ENCODE measurements at places on chromosomes 2 and 18.

- no peak for DNase-seq
Observed at GRCh38 chr2:238971318-238972145, 123.6 kb downstream of the TWIST2 start.

DNA sequence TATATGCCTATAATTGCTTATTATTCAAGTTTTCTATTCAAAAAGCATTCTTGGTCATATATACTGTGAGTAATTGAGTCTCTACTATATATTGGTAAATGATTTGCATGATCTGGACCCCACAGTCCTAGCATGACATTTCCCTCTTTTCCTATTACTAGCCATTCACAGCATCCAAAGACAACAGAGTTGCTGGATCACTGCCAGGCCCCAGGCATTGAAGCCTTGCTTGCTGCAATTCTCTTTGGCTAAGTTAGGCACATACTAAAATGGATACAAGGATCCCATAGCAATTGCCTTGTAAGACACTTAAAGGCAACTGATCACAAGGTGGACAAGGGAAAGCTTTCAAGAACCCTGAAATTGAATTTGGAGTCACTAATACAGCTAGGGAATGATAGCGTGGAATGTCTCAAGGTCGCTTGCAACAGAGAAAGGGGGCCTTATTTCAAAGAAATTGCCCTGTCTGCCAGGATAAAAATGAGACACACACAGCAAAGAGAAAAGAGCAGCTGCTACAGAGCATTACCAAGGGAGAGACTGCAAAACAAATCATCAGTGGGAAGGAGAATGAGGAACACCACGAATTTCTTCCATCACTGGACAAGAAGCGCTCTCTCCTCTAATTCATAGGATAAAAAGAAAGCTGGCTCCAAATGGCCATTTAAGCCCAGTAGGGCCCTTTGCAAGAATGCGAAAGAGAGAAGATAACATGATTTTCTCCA lies 77.1 kb upstream of the EPHA4 start:
- DNase-seq = no peak

DNA sequence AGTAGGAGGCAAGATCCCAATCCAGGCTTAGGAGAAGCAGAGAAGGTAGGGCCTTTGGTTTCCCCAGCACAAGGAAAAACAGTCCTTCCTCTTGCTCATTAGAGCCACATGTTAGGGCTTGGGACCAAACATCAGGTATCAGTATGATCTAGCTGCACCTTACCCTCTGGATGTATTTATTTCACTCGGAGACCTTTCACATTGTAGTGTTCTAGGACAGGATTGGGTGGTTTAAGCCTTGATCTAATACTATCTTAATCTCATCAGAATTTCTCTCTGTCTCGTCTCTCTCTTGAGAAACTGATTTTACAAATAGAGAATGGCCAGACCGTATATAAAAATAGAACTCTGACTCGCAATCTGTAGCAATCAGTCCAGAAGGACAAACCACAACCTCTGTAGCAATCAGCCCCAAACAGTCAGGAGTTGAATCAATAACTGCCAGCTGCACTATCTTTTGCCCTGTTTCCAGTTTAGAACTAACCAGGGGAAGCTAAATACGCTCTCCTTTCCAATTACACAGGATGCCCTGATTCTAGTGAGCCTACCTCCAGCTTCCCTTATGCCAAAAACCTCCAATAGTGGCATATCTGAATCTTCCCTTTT lies 207.1 kb downstream of the TDRD15 start:
- DNase-seq = no peak

DNA sequence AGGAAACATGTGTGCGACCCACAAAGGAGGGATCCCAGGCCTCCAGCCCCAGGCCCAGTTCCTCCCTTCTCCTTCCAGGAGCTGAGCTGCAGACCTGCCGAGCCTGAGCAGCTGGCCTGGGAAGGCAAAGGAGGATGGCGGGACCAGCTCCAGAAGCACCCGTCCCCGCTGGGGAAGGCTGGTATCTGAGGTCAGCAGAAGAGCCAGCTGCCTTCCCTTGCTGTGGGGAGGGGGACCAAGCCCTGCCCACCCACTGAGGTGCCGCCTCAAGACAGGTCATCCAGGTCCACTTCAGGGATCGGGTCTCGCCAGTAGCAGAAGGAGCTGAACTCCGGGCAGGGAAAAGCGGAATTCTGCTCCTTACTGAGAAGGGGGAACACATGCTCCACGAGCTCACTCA lies 73.2 kb downstream of the EMILIN2 start:
- no peak for DNase-seq

DNA sequence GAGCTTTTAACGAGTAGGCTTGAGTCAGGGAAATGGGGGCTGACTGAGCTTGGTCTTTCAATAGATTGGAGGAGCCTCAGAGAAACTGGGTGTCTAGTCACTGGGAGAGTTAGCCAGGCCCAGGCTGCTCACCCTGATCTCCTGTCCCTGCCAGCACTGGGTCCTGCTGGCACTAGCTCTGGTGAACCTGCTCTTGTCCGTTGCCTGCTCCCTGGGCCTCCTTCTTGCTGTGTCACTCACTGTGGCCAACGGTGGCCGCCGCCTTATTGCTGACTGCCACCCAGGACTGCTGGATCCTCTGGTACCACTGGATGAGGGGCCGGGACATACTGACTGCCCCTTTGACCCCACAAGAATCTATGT lies 720 bp downstream of the KRTCAP3 start:
- DNase-seq = no peak

- no peak for DNase-seq
Observed at GRCh38 chr18:6948281-6949055, 169.1 kb downstream of the LAMA1 start.

DNA sequence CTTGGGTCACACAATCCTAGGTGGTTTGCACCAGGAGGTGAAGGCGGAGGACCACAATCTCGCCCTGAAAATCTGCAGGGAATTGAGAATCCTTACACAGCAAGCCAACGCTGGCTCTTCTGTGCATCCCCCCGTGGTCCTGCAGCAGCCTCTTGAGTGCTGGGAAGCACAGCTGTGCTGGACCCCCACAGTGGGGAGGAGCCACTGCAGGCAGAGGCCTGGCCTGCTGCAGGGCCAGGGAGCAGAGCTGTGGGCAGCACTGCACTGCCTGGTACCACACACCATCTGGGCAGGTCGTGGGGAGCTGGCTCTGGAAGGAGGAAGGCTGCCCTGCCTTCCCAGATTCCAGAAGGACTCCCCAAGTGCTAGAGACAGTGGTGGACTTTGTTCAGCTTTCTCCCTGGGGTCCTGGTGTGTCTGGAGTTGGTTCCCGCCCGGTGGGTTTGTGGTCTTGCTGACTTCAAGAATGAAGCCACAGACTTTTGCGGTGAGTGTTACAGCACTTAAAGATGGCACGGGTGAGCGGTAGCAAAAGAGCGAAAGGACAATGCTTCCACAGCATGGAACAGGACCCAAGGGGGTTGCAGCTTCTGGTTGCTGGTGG lies 106.3 kb downstream of the FAM168B start:
- no peak for DNase-seq

- DNase-seq = no peak
Observed at GRCh38 chr2:205715831-205716525, 33.7 kb downstream of the NRP2 start.

- DNase-seq = no peak
Observed at GRCh38 chr2:100197631-100198153, 55.3 kb upstream of the AFF3 start.

DNA sequence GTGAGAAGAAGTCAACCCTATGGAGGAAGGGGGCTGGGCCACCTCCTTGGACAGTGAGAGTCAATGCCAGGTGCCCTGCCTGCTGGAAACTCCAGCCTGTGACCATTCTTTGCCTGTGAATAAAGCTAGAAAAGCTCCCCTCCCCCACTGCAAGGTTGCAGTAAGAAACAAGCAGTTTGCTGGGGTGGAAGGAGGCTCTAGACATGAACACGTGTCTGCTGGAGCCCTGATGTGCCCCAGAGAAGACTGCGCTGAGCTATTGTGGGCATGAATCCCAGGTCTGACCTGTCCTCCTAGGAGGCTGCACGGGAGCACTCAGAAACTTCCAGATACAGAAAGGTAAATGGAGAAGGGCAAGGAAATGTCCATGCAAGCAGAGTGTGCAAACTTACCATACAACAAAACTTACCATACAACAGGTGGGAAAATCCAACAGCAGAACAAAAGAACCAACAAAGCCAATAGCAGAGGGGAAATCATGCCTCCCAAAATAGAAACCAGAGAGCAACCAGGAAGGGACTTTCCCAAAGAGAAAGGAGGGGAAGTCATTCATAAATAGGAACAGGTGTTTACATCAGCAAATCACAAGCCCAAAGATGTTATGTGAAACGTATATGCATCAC lies 278.7 kb downstream of the BCL2 start:
- no peak for DNase-seq

GRCh38 chr2:49028101-49028500 lies 126.2 kb downstream of the FSHR start:
- no peak for DNase-seq

DNA sequence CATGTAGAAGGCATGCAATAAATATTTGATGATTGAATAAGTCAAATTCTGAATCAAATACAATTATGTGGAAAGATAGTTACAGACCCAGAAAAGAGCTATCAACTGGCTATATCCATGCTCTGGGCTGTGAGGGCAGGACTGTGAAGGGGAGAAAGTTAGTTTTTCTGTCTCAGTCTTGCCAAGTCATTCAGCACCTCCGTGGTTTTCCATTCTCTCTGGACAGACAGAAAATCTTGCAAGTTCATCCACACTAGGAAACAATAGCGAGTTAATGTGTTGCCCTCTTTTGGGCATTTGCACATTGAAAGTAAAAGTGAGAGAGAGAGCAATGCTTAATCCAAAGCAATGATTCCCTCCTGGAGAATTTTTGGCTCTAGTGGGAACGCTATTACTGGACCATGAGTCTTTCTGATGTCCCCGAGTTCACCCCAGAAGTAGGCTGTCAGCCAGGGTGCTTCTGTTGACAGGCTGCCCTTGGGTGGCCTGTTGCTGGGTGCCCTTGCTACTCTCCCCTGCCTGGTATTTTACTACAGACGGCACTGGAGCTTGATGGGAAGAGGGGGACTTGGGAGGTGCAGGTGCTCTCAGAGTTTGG lies 238.3 kb downstream of the LOXHD1 start:
- DNase-seq = no peak

DNA sequence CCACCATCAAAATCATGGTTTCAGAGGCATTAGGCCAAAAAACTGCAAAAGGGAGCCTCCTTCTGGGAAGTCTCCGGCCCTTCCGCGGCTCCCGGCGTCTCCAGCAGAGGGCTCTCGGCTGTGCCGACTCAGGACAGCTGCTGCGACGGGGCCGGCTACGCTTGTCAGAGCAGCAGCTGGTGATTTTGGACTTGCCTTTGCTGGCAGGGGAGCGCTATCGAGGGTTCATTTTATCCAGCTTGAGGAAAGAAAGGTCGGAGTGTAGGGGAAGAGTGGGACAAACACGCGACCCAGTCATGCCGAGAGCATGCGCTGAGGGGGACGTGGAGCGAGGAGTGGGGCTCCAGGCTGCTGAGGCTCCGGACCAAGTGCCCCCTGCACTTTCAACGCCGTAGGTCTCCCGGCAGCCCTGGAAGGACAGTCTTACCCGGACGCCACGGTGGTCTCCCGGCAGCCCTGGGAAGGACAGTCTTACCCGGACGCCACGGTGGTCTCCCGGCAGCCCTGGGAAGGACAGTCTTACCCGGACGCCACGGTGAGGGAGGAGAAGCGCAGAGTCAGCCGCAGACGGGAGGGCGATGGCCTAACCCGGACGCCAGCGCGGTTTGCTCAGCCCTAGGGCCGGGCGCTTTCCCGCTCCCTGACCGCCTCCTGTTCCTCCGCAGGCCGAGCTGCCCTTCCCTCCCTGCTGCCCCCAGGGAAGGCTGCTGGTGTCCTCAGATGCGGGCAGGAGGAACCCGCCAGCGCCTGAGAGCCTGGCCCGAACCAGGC lies 21.7 kb downstream of the DDX18 start:
- DNase-seq = no peak

DNA sequence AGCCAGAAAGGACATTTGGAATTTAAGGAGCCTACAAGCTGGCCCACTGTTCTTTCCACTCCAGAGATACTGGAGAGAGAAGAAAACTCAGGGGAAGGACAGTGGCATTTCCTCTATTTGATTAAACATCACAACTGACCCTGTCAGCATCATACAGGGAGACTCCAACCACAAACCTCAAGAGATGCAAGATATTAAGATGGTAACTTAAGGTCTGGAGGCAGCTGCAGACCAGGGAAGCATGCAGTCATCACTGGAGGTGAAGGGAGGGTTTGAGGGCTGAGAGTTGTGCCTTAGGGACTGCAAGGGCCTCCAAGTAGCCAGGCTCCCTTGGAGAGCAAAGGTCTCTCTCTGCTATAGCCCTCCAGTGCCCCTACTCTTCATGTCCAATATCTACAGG lies 67.4 kb downstream of the RNF152 start:
- no peak for DNase-seq

- no peak for DNase-seq
Observed at GRCh38 chr2:128596396-128597120, 277.9 kb upstream of the HS6ST1 start.

DNA sequence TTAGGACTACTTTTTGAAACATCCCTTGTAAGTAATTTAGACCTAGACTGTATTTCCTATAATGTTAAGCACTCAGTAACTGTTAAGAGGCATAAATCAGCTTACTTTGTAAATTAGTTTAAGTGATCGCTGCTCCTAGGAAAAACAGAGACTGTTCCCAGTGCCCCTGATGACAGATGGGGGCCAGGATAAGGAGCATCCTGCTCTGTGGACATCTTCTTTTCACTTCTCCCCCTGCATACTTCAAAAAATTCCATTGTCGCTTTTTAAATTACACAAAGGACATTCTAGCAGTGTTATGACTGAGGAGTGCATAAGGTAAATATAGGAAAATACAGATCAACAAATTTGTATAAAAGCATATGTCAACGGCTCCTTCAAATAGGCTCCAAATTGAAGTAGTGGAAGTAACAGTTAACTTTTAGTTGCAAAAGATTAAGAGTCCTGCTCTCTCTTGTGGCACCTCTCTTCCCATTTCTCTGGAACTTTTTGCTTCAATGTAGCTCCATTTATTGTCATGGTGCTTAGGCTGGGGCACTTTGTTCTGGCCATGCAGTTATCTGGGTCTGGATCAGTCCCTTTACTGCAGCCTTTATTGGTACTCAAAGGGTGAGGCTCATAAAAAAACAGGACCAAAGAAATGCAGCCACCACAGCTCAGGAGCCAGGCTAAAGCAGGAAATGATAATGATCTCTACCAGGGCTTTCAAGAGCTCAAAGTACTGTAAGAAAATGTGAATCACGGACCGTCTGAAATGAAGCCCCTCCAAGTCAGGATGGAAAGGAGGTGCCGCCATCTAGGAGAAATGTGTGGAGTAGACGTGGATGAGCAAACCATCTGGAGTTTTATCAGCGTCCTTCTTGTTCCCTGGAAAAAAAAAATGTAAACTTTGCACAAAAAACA lies 162.1 kb upstream of the ZNF516 start:
- no peak for DNase-seq

- no peak for DNase-seq
Observed at GRCh38 chr2:115422004-115422634, 979.7 kb downstream of the DPP10 start.

All from glomerular endothelial cell (primary cell).